8988T (cell line): ENCODE measurements at places on chromosomes 2 and 18.

DNA sequence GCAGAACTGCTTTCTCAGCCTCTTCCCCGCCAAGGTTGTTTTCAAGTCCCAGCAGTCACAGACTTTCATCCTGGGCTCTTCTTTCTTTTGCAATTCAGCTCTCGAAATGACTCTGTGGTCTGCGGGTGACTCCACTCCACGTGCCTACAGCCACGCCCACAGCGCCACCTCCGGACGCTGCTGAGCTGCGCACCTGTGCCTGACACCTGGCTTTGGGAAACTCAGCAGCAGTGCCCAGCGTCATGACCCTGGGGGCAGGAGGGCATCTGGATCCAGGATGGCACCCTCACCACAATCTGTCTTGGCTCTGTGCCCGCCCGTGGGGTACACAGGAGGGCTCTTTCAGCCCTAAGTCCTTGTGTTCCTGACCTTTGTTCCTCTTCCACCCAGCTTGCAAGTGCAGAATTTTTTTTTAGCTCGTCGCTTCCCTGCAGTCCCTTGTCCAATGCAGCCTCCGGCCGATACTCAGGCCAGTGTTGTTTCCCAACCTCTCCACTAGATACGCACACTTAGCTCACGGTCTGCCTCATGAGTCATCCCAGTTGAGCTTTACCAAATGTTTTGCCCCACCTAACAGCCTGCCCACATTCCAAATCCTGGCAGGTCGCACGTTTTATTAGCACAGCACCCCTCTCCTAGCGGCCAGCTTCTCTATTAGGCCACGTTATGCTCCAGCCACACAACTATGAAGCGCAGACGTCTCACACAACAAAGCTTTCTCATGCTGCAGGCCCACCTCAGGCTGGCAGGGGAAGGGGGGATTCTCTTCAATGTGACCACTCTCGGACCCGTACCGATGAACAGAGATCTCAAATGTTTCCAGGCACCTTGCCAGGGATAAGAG, 6.5 kb upstream of the CAPN10 start:
- no peak for DNase-seq

DNA sequence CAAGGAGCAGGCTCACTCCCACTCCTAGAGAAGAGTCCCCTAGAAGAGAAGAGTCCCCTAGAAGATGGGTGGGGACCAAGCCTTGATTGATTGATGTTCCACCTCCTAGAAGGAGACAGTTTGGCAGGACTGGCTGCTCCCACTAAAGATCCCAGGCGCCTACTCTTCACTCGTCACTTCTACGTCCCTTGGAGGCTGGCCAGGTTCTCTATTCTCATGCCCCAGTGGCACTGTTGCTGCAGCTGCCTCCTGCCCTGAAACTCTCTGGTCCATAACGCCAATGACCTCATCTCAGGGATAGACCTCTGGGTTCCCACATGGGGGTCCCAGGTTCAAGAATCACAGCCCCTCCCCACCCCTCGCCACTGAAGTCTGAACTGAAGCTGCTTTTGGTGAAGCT, 2.5 kb upstream of the SP140L start:
- no peak for DNase-seq

- DNase-seq = no peak
Observed at GRCh38 chr2:109287838-109288237, 158.8 kb downstream of the SH3RF3 start.

- no peak for DNase-seq
Observed at GRCh38 chr2:121735518-121736074, 1.1 kb downstream of the NIFK start.

DNA sequence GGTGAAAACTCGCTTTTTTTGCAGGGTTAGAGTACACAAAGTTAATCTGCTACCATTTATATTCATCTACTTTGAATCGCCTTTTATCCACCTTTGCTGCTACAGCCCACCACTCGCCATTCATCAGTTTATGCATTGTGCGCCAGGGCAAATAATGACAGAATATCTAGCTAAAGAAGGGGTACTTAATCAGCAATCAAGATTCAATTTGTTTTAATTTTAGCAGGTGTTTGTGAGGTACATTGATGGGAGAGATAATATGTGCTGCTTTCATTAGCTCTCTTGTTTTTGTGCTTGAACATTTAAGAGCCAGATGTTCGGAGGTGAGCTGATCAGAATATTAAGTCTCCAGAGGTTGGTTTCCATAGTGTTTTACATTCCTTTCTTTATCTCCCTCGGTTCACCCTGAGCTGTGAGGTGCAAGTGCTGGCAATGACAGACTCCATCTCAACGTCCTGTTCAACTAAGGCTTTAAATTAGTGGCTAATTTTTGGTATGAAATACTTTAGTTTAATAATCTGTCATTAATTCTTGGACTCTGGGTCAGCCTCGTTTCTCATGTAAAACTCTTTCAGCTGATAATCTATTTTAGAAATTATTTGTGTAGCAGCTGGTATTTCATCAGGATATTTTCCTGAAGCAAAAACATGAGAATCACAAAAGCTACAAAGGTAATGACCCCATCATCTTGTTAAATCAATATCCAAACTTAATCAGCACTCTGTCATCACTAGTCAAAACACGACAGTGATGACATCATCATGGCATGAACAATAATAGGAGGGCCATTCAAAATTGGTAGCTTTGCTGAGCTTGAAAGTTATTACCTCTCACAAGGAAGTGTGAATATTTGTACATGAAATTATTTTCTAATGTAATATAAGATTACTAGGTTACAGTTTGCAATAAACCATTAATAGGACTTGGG, 479.9 kb upstream of the FANCL start:
- DNase-seq = no peak

DNA sequence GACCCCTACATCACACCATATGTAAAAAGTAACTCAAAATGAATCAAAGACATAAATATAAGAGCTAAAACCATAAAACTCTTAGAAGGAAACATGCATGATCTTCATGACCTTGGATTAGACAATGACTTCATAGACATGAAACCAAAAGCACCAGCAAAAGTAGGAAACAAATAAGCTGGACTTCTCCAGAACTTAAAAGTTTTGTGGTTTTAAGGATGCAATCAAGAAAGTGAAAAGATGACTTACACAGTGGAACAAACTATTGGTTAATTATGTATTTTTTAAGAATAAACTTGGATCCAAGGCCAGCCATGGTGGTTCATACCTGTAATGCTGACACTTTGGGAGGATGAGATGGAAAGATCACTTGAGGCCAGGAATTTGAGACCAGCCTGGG, 150.2 kb downstream of the GALNT1 start:
- DNase-seq = no peak
